ENCODE measurements at places on chromosomes 4 and X. TPM values are rescaled to one million over a fixed set of nuclear protein-coding genes. Genes with fewer than 3 reads are reported as not detected.

DNA sequence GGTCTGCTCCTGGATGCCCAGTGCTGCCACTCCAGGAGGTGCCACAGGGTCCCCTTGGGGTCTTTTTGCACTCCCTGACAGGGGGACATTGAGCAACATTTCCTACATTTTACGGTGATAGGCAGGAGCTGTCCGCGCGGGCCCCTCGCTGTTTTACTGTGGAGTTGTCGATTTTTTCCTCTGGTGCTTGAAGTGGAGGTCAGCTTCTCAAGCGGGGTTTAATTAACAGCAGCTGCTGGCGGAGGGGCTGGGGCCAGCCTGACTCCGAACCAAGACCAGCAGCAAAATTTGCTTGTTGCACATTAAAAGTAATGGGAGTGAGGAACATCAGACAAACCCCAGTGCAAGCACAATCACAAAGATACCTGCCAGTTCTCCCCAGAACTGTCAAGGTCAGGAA is 13.2 kb upstream of the SH3TC1 start:
- no peaks in the 10 kb centered on the region for H3K27me3 ChIP-seq
- DNase-seq: no peak
- no peak overlapping the region for H3K27ac ChIP-seq
- H3K4me3 ChIP-seq: no peak overlapping the region
- no peaks in the 10 kb centered on the region for H3K4me1 ChIP-seq

- DNase-seq: no peak
- no peak overlapping the region for H3K27ac ChIP-seq
- no peaks in the 10 kb centered on the region for H3K4me1 ChIP-seq
- H3K27me3 ChIP-seq: no peaks in the 10 kb centered on the region
- H3K36me3 ChIP-seq: no peaks in the 10 kb centered on the region
- H3K4me3 ChIP-seq: no peak overlapping the region
Measured at GRCh38 chrX:108468486-108468885, 28.8 kb downstream of the COL4A5 start.

- no peaks in the 10 kb centered on the region for H3K36me3 ChIP-seq
- H3K4me3 ChIP-seq: no peak overlapping the region
- DNase-seq: no peak
- peaks cover 2% of the 10 kb centered on the region for H3K27me3 ChIP-seq
Measured at GRCh38 chr4:159489646-159490045, 386.8 kb downstream of the RAPGEF2 start.

GRCh38 chrX:8244301-8244700 is 73.2 kb upstream of the VCX2 start:
- no peaks in the 10 kb centered on the region for H3K36me3 ChIP-seq
- no peaks in the 10 kb centered on the region for H3K4me1 ChIP-seq
- no peak for DNase-seq
- H3K4me3 ChIP-seq: no peak overlapping the region
- no peak overlapping the region for H3K27ac ChIP-seq

SOD3 gene
- not detected for total RNA-seq

DNA sequence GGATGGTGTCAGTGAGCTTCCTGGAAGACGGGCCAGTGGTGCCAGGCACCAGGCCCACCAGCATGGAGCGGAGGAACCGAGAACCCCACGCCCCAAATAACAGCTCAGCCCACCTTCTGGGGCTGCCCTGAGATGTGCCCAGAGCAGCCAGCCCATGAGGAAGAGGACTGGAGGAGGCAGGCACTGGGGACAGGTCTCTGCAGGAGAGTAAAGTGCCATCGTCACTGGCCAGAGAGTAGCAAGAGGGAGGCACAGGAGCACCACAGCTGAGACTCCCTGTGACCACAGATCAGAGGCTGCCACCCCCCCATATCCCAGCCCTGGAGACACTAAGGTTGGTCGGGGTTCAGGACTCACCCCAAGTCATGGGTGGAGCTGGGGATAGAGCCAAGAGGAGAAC is 63.0 kb downstream of the PPP2R2C start:
- H3K36me3 ChIP-seq: no peaks in the 10 kb centered on the region
- H3K27ac ChIP-seq: no peak overlapping the region
- DNase-seq: no peak

TLR3 gene
- 0.24 TPM for total RNA-seq

DNA sequence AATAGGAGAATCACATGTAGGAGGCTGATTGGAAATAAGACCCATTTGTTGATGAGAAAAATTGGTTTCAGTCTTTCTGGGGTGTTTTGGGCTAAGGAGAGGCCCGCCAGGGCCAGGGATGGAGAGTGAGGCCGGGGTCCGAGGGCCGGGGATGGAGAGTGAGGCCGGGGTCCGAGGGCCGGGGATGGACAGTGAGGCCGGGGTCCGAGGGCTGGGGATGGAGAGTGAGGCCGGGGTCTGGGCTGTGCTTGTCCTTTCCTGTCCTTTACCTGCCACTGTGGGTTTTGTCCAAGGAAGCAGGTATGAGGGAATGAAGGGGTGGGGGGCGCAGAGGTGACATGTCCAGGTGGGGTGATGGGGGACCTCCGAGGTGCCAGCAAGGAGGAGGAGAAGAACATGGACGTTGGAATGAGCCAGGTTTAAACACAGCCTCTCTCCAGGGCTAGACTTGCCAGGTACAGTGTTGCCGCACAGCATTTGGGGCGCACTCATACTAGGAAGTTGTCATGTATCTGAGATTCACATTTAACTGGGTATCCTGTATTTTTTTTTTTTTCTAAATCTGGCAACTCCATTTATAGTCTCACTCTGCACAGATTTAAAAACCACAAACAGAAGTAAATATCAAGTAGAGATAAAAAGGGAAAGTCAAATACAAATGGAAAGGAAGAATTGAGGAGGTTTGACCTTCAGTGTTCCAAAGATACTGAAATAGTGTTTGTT is 8.8 kb downstream of the RGS12 start:
- H3K27ac ChIP-seq: peak overlapping the region; percentile 46
- peak; percentile 34 for DNase-seq
- peaks cover 53% of the 10 kb centered on the region for H3K4me1 ChIP-seq
- peak overlapping the region; percentile 54 for H3K4me3 ChIP-seq
- no peaks in the 10 kb centered on the region for H3K36me3 ChIP-seq
- H3K27me3 ChIP-seq: no peaks in the 10 kb centered on the region

DNA sequence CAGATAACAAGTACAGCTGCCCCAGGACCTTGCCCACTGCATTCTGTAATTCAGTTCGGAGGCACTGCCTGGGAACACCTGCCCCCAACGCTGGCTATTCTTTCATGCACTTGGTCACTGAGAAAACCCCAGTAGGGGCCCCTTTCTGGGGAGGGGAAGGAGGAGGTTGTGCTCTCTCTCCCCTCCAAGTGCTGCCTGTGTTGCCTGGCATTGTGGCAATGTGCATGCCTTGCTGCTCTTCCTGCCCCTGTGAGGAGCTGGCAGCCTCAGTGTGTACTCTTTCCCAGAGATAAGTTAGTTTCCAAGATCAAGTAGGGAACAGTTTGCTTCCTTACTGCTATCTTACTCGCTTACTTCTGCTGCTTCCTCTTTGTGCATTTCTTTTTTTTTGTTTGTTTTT is 90.8 kb downstream of the AASDH start:
- H3K27ac ChIP-seq: no peak overlapping the region
- no peaks in the 10 kb centered on the region for H3K36me3 ChIP-seq
- no peaks in the 10 kb centered on the region for H3K4me1 ChIP-seq
- H3K4me3 ChIP-seq: no peak overlapping the region

DNA sequence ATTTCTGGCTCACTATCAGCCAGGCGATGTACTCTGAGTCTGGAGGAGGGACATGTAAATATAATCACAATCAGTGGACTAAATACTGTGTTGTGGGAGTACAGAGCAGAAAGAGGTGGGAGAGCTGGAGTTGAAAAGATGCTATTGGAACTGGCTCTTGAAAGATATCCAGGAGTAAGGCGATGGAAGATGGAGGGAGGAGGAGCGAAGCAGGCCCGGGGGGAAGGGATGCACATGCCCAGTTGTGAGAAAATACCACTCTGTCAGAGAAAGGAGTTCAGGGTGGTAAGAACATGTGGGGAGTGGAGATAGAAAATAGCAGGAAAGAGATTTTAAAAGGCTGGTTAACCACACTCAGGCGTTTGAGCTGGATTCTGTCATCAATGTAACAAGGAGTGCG is 216.9 kb upstream of the ETNPPL start:
- H3K4me1 ChIP-seq: no peaks in the 10 kb centered on the region
- DNase-seq: no peak
- H3K4me3 ChIP-seq: no peak overlapping the region
- no peaks in the 10 kb centered on the region for H3K27me3 ChIP-seq

SSX4 gene
- total RNA-seq: not detected

TLR1 gene
- total RNA-seq: 23.1 TPM

PRPS2 gene
- 33.0 TPM for total RNA-seq

UGDH gene
- 18.4 TPM for total RNA-seq

DNA sequence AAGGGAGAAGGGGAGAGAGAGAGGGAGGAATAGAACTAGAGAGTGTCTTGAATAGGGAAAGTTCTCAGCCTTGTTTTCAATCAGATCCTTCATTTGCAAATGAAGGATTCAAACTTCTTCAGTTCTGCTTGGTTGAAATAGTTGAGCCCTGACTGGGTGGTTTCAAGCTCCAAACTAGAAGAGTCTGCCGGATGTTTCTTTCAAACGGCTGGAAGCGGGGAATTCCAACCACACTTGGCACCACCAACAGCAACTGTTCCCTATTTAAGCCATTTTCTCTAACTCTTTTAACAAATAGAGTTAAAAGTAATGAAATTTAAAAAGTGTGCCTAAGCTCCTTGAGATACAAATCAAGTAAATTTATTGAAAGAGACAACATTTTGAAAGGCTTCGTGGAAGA is 67.5 kb upstream of the DDX60 start:
- peaks cover 3% of the 10 kb centered on the region for H3K36me3 ChIP-seq
- DNase-seq: no peak
- H3K27ac ChIP-seq: no peak overlapping the region

ELK1 gene
- 40.1 TPM for total RNA-seq

CAPN6 gene
- not detected for total RNA-seq

GRCh38 chrX:7028246-7028645 is 119.3 kb upstream of the STS start:
- no peaks in the 10 kb centered on the region for H3K4me1 ChIP-seq
- H3K27ac ChIP-seq: no peak overlapping the region
- no peaks in the 10 kb centered on the region for H3K36me3 ChIP-seq

- H3K4me1 ChIP-seq: no peaks in the 10 kb centered on the region
- H3K36me3 ChIP-seq: no peaks in the 10 kb centered on the region
- H3K27ac ChIP-seq: no peak overlapping the region
- H3K27me3 ChIP-seq: no peaks in the 10 kb centered on the region
- no peak for DNase-seq
Measured at GRCh38 chr4:9891056-9891455, 109.6 kb downstream of the DRD5 start.

DNA sequence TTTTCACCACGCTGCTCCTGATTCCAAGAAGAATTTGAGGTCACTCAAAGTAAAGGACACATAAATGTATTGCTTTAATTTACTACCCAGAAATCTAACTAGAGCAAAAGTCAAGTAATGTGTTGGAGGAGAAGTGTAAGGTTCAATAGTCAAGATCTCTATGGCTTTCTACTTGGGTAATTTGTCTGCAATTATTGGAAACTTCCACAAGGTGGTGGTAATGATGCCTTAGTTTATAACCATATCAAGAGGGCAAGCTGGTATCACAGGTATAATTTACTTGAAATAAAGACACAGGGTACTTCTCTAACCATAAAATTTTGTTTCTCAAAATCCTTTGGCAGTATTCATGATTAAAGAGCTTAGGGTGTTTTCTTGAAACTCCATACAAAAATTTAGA is 10.2 kb upstream of the GRIA3 start:
- H3K4me3 ChIP-seq: no peak overlapping the region
- DNase-seq: no peak
- H3K36me3 ChIP-seq: no peaks in the 10 kb centered on the region
- no peaks in the 10 kb centered on the region for H3K27me3 ChIP-seq

- H3K27ac ChIP-seq: no peak overlapping the region
- no peaks in the 10 kb centered on the region for H3K36me3 ChIP-seq
- H3K27me3 ChIP-seq: no peaks in the 10 kb centered on the region
- no peaks in the 10 kb centered on the region for H3K4me1 ChIP-seq
Measured at GRCh38 chr4:113181289-113182007, 132.0 kb downstream of the ANK2 start.

GRCh38 chr4:85741921-85742591 is 267.1 kb downstream of the ARHGAP24 start:
- H3K27me3 ChIP-seq: no peaks in the 10 kb centered on the region
- H3K27ac ChIP-seq: no peak overlapping the region
- DNase-seq: no peak
- H3K36me3 ChIP-seq: no peaks in the 10 kb centered on the region
- H3K4me1 ChIP-seq: no peaks in the 10 kb centered on the region
- H3K4me3 ChIP-seq: no peak overlapping the region

DNA sequence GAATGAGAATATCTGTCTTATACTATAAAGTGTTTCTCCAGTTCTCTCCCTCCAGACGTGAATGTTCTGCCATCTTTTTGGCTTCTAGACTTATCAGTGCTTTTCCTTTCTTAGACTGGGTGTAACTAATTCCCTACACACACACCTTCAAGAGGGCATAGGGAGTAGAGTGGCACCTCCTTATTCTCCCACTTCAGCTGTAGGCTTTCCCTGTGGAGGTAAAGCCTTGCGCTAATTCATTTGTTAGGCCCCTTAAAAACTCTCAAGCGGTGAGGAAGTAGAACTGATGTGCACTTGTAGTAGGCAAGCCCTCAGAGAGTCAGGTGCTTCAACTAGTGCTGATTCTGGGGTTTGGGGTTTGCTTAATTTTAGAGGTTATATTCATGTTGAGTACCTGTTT is 10.0 kb downstream of the KLHL2 start:
- no peaks in the 10 kb centered on the region for H3K27me3 ChIP-seq
- no peaks in the 10 kb centered on the region for H3K4me1 ChIP-seq
- DNase-seq: no peak
- H3K4me3 ChIP-seq: no peak overlapping the region
- H3K27ac ChIP-seq: no peak overlapping the region

GRCh38 chrX:261919-262352 is 19.2 kb upstream of the PLCXD1 start:
- H3K27ac ChIP-seq: no peak overlapping the region
- no peak overlapping the region for H3K4me3 ChIP-seq
- no peak for DNase-seq

GRCh38 chrX:53817548-53817947 is 131.0 kb upstream of the HUWE1 start:
- no peaks in the 10 kb centered on the region for H3K27me3 ChIP-seq
- no peak overlapping the region for H3K27ac ChIP-seq
- no peak for DNase-seq
- no peaks in the 10 kb centered on the region for H3K4me1 ChIP-seq

DNA sequence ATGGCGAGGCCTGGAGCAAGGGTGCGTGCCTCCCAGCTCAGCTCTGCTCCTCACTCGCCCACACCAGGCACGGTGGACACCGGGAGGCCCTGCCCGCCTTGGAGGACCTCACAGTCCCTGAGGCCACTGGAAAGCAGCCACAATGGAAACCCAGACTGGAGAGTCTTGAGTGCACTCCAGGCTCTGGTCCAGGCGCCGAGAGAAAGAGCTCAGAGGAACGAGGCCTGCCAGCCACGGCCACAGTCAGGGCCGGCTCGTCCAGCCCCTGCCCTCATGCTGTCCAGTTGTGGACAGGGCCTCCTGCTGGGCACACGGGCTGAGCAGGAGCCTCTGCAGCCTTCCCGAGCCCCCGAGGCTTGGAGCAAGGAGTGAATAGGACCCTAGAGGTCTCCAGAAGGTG is 53.3 kb upstream of the GRPEL1 start:
- no peak for DNase-seq
- no peaks in the 10 kb centered on the region for H3K36me3 ChIP-seq
- no peaks in the 10 kb centered on the region for H3K27me3 ChIP-seq
- H3K4me1 ChIP-seq: no peaks in the 10 kb centered on the region
- H3K4me3 ChIP-seq: no peak overlapping the region
